Activated naive CD4-positive, alpha-beta T cell treated with anti-CD3 and anti-CD28 coated beads, Interleukin-2, amount 50 U/mL, for 72 hours (primary cell): ENCODE measurements at places on chromosomes 5 and 9.

DNA sequence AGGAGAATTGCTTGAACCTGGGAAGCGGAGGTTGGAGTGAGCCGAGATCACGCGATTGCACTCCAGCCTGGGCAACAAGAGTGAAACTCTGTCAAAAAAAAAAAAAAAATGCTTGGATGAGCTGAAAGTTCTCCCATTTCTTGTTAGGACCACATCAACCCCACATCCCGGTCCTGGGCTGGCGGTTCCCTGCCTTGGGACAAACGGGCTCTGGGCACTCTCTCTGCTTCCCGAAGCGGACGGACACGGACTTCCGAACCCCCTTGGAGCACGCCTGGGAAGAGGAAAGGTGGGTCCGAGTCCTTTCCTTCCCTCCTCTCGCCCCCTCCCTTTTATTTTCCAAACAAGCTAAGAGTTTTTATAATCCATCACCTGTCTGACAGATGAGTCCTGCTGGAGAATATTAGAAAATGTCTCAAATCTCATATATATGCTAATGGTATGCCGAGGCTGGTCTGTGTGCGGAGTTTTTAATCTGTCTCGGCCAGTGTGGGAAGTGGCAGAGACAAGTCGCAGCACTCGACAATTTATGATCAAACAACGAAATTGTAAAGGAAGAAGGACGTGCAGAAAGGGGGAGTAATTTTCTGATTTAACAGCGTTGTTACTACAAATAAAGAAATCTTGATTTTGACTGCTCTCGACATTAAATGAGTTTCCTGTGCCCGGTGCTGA, 257.9 kb upstream of the IRX4 start:
- DNase-seq = no peak

DNA sequence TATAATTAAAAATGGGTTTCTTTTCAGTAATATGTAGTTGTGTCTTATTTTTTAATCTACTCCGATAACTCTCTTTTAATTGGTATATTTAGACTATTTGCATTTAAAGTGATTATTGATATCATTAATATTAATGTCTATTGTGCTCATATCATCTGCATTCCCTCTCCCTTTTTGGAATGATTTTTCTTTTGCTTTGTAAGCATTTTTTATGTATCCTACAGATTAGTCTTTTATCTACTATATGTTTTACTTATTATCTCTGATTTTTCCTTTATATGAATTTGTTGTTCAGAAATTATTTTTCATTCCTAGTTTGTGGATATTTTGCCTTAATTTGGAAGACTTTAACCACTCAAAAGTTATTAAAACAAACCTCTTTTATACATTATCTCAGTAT, 34.0 kb downstream of the NDUFS4 start:
- no peak for DNase-seq

GRCh38 chr9:13424204-13424603, 144.7 kb upstream of the MPDZ start:
- DNase-seq = no peak

GRCh38 chr5:137611794-137612435, 112.8 kb upstream of the SPOCK1 start:
- no peak for DNase-seq

GRCh38 chr5:25448646-25449045, 803.9 kb upstream of the CDH10 start:
- DNase-seq = no peak

DNA sequence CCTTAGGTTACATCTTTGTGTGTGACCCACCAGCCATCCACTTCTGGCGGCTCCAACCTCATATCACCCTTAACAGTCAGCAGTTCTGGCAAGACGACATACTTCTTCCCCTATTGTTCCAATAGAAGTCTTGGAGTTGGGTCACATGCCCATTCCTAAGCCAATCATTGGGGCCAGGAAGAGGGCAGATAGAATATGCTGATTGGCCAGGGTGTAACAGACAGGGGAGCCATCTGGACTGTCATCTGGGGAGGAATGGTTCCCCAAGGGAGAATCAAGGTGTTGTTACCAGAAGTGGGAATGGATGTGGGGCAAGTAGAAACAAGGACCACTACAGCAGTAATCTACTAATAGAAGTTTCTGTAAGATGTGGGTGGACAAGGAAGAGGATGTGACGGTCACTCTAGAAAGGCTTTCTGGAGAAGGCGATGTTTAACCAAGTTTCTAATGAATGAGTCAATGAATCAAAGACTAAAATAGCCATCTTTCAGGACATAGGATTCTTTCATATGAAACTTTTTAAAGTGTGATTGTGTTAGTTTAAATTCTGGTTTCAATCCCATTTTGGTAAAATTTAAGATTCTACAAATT, 200.4 kb downstream of the ARHGAP26 start:
- DNase-seq = no peak

- no peak for DNase-seq
These were observed 51.6 kb downstream of the F2RL2 start for GRCh38 chr5:76571559-76571958.

GRCh38 chr9:89969881-89970639, 365.2 kb downstream of the GADD45G start:
- DNase-seq = no peak

GRCh38 chr5:136192015-136192525, 892 bp downstream of the SMIM32 start:
- no peak for DNase-seq

DNA sequence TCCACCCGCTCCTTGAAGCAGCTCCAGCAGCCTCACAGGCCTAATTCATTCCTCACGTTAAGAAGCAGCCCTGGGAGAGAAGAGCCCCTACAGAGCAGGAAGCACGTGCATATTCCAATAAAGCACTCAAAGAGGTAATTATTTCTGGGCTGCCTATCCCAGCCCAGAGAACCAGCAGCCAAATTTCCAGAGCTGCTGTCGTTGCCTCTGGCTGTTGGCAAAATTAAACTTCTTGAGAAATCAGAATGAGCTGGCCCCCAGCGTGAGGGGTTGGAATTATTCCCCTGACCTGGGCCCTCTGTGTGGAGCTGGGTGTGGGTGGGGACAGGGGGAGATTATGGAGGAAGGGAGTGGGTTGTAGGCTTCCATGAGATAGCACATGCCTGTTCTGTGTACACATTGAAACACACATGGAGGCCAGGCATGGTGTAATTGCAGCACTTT, 86.8 kb upstream of the HSPA9 start:
- DNase-seq = no peak

DNA sequence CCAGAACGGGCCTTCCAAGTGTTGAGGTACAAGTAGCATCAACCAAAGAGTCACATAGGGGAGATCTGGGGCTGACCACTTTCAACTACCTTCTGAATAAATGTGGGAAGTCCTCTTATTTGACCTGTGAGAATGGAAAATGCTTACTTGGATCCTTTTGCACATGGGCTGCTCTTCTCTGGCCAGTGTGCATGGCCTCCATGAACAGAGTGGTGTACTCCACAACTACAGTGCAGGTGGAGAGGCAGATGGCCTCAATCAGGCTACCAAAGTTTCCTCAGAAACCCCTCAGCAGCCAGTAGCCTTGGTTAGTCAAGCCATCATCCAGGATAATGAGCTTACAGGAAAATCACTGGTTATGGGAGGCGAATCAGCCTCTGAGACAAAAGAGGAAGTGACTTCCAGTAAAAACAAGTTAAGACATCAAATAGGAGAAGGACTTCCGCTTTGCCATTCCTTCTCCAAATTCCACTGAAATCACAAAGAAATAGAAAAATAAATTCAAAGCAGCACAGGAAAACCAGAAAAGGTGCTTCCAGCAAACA, 18.3 kb upstream of the FCHO2 start:
- DNase-seq = no peak

GRCh38 chr9:132381966-132382541, 24.6 kb downstream of the TTF1 start:
- no peak for DNase-seq

- DNase-seq = no peak
These were observed 1402.4 kb upstream of the NUDT12 start for GRCh38 chr5:104965006-104965405.

DNA sequence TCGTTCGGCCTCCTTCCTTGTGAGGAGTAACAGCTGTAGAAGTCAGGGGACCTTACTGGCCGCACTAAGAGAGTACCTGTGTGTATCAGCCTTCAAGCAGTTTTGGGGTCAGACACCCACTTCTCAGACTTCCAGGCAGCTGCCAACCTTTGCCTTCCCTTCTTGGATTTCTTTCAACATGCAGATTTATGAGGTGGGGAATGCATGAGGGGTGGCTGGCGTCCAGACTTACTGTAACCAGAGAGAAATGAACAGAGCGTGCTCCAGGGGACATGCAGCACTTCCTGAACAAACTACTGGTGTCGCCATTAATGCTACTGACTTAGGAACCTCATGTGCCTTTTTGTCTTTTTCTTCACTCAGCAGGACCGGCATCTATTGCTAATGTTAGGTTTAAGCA, 46.7 kb downstream of the INSYN2B start:
- no peak for DNase-seq

DNA sequence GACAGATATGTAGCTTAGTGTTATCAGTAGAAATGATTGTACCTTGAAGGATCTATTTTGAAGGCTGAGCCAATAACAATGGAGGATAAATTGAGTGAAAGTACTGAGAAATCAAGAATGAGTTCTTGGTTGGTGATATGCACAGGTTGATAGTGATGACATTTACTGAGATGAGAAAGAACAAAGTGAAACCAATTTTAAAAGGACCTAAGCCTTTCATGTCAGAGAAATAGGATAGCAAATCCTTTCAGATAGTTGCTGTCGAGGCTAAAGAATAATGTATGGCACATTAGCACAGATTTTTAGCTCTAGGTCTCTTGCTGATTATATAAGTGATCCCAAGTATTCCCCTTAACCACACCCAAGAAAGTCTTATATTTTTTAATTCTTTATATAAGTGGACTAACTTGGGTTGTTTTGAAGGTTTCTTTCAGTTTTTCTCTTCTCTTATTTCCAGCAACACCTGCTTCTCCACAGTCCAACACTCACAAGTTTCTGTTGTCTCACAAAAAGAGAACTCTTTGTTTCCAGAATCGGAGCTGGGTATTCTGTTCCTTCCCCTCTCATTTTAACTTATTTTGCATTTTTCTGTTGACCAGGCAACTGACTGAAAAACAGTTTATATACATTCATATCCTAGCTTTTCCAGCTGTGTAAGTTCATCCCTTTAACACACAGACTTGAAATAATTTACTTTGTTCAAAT, 286.9 kb upstream of the ATP10B start:
- DNase-seq = no peak

DNA sequence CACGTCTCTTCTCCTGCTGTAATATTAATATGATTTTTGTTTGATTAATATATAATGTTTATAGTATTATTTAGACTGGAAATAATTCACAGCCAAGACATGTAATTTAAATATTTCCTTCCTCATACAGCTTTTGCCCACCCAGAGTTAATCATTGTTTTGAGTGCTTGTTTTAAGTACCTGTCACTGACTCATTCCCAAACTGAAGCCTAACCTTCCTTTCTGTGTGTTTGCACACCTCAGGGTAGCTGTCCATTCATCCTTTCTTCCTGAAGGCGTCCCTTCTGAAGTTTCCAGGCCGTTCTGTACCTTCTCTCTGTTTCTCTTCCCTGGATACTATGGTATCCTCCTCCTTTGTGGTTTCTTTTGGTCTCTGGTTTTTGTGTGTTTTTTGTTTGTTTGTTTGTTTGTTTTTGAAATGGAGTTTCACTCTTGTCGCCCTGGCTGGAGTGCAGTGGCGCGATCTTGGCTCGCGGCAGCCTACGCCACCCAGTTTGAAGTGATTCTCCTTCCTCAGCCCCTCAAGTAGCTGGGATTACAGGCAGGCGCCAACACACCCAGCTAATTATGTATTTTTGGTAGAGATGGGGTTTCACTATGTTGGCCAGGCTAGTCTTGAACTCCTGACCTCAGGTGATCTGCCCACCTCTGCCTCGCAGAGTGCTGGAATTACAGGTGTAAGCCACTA, 312.4 kb downstream of the DOCK8 start:
- no peak for DNase-seq

DNA sequence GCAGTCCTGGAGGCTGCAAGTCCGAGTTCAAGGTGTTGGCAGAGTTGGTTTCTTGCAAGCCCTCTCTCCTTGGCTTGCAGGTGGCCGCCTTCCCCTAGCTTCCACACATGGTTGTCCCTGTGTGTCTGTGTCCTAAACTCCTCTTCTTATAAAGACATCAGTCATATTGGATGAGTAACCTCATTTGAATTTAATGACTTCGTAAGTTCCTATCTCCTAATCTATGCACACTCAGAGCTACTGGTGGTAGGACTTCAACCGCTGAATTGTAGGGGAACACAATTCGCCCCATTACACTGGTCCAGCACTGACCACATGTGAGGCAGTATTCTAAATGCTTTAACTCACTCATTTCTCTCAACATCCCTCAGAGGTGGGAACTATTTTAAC, 25.9 kb upstream of the ADAMTS2 start:
- DNase-seq = no peak

DNA sequence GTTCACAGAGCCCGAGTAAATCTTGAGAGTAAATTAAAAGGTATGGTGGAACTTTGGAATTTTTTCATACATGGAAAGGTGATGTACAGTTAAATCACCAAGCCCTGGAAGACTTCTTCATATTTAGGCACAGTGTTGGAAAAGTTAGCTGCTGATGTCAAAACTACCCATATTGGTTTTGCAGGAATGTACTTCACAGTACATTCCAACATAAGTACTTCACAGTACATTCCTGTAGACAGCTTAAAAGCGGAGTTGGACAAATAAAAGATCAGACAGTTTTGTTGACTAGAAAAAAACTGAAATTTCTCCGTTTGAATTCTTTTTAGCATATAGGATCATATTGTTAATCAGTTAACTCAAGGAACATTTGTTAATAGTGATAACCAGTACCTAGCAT, 1.8 kb downstream of the RANBP17 start:
- DNase-seq = no peak

DNA sequence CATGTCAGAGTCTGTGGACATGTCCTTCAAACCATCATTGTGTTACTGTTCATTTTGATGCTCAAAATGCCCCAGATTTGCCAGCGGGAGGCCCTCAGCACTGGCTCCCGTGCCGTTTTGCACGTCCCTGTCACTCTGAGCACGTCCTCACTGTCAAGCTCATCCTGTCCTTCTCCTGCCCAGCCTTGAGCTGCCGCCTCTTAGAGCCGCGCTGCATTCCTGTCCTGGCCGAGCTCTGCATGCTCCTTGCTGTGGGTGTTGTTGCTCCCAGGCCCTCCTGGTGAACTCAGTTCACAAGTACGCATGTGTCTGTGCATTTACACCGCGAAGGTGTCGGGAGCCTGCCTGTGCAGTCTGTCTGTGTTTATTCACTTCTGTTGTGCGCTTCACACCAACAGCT, 62.2 kb downstream of the WNK2 start:
- DNase-seq = no peak

- DNase-seq = no peak
These were observed 521.4 kb downstream of the PRR16 start for GRCh38 chr5:120985526-120985925.

GRCh38 chr5:32543291-32543690, 42.1 kb upstream of the SUB1 start:
- no peak for DNase-seq
